ENCODE measurements at places on chromosomes 13 and 19. TPM values are rescaled to one million over a fixed set of nuclear protein-coding genes. Genes with fewer than 3 reads are reported as not detected.

GRCh38 chr13:32228330-32229041, 86.7 kb downstream of the ZAR1L start:
- no peak overlapping the region for H3K4me3 ChIP-seq
- no peak for DNase-seq
- H3K27me3 ChIP-seq = peaks cover 6% of the 10 kb centered on the region

- H3K27ac ChIP-seq = no peak overlapping the region
- H3K27me3 ChIP-seq = peaks cover 22% of the 10 kb centered on the region
- no peaks in the 10 kb centered on the region for H3K36me3 ChIP-seq
- no peak for DNase-seq
- H3K4me3 ChIP-seq = no peak overlapping the region
Measured at GRCh38 chr13:102710261-102710679, 15.4 kb upstream of the METTL21C start.

The ZNF726 gene
- total RNA-seq = 20.3 TPM

DNA sequence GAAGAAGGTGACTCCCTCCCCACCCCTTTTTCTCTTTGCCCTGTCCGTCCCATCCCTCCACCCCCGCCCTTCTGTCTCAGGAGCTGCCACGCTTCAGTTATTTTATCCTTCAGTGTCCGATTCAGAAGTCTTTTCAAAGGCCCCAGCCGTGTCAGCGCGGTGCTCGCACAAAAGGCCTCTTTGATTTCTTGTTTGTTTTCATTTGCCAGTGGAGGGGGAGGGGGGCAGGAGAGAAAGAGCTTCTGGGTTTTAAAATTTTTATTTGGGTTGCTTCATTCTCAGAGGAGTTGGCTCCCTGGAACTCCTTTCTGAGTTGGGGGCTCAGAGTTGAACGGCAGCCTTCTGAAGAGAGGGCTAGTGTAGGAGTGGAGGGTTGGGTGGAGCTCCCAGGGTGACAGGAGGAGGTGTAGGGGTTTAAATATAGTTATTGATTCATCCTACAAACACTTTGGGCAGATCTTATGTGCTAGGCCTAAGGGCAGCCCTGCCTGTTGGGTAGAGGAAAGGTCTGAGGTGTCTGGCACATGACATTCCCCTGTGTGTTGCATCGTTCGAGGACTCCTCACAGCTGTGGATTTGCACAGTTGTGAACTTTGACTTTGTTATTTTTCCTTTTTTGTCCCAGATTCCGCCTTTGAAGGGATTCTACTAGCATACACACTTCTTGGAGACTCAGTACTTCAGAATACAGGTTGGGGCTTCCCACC, 36.8 kb downstream of the NFIX start:
- DNase-seq = no peak
- H3K27ac ChIP-seq = no peak overlapping the region
- no peaks in the 10 kb centered on the region for H3K27me3 ChIP-seq
- H3K4me3 ChIP-seq = no peak overlapping the region
- no peaks in the 10 kb centered on the region for H3K4me1 ChIP-seq

GRCh38 chr13:100560498-100561157, 28.0 kb downstream of the GGACT start:
- H3K4me3 ChIP-seq = no peak overlapping the region
- no peaks in the 10 kb centered on the region for H3K36me3 ChIP-seq
- DNase-seq = no peak
- H3K27me3 ChIP-seq = peaks cover 5% of the 10 kb centered on the region
- no peak overlapping the region for H3K27ac ChIP-seq

The SLC25A42 gene
- total RNA-seq = 22.0 TPM

- no peak overlapping the region for H3K4me3 ChIP-seq
- H3K27me3 ChIP-seq = no peaks in the 10 kb centered on the region
- no peaks in the 10 kb centered on the region for H3K4me1 ChIP-seq
- H3K36me3 ChIP-seq = no peaks in the 10 kb centered on the region
- H3K27ac ChIP-seq = no peak overlapping the region
Measured at GRCh38 chr19:22622901-22623840, 11.0 kb upstream of the ZNF492 start.

Data from activated naive CD8-positive, alpha-beta T cell treated with anti-CD3 and anti-CD28 coated beads, Interleukin-2, amount 10 ng/mL, durations not matched to agents 7 days and 5 days (primary cell).